ENCODE measurements at places on chromosomes 2 and 18.
A peak's percentile ranks its signal among the peaks of the same experiment; 100 is the strongest.

DNA sequence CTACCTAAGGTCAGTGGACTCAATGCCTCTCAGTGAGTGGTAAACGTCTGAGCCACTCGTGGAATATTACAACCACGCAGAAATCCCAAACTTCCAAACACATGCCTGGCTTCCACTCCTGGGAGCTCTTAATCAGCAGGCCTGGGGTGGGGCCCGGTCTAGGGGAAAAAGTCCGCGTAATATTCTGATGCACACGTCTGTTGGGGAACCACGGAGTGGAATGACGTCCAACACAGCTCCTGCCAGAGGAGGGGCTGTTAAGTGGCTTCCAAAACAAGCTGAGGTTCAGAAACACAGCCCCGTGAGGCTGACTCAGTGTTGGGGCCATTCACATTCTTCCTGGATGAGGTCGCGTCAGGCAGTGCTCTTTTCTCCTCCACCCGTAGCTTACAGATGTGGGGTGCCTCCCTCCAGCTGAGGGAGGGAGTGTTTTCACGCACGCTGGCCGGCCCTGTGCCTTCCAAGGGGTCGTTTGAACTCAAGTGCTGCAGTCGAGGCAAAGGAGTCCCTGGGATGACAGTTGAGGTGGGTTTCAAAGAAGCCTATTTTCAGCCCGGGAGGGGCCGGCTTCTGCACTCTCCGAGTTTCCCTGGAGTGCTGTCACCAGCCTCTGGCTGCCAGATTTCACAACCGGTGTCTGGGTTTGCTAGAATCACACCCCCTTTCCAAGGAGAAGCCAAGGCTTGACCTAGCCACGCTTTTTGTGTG is 73.1 kb downstream of the ACKR3 start:
- no peak for DNase-seq

- no peak for DNase-seq
Measured at GRCh38 chr18:3048121-3048520, 35.2 kb upstream of the LPIN2 start.

GRCh38 chr2:177175917-177176668 is 36.5 kb upstream of the HNRNPA3 start:
- DNase-seq, result no peak

GRCh38 chr2:136130511-136130910 is 12.6 kb upstream of the CXCR4 start:
- no peak for DNase-seq

- DNase-seq, result no peak
Measured at GRCh38 chr2:35819033-35819432, 536.5 kb upstream of the CRIM1 start.

DNA sequence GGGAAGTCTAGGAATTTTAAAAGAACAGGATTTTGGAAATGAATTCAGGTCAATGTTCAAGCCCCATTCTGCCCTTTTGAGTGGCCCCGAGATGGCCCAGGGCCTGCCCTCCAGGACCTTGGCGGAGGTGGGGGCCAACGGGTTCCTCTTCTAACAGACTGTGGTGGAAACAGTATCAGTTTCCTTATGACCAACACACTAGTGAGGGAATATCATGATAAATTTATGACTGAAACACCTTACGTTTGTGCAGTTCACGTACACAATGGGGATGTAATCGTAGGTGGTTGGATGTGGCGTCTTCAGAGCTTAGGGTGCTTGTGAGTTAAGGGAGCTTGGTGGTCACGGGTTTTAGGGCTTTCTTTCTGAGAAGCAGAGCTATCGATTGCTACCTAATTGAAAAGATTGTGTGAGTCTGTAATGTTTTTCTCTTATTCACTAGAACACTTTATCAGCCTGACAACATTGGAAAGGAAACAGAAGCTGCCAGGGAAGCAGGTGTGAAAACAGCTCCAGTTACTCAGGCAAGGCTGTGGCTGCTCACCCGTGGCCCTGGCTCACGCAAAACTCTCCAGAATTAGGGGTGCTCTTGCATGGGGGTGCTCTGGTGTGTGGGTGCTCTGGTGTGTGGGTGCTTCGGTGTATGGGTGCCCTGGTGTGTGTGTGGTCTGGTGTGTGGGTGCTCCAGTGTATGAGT is 165.3 kb downstream of the SNTG2 start:
- no peak for DNase-seq

DNA sequence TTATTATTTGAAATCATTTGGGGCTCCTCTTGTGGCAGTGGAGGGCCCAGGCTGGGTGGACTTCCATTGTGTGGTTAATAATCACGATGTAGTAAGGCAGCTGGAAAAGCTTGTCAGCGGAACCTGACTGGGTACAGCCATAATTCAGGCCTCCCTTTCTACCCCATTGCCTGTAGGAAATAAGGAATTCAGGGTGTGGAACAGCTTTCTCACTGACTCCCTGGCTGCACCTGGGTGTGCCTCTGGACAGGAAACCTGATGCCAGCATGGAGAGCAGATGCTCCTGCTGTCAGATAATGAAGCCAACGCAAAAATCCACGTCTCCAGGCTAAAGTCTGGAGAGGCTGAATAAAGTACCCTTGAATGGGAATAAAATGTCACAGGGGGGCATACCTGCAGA is 44.2 kb downstream of the LYPD6B start:
- no peak for DNase-seq

GRCh38 chr2:230685178-230685577 is 27.5 kb upstream of the CAB39 start:
- no peak for DNase-seq

DNA sequence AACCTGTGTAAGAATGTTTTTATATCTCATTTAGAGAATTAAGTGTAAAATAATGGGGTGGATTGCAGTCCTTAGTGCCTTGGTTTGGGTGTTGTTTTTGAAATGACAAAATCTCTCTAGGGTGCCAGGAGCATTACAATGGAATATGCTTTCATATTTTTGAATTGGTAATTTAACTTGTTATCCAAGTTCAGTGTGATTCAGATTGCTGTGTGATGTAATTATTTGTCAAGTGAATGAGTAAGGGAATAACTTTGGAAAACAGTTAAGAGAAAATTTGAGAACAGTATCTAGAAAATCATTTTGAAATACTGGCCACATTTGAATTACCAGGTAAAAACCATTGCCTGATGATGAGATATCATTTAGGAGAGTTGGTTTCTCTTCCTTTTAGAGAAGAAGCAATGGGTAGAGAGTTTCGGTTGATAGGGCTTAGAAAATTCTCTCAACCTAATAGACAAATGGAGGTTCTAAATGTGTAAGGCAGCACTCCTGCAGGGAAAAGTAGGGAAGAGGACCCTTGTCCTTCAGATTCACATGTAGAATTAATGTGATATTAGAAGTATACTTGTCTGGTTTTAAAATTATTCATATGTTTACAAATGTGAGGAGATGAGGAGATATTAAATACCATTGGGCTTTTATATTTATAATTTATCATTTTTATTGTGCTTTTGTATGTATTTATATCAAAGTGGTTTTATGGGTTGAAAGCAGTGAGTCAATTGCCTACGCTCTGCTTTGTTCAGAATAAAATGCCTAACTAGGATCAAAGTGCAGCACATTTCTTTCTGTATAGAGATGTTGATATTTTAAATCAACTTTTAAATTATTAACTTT is 124.8 kb downstream of the PHLPP1 start:
- no peak for DNase-seq

- DNase-seq, result no peak
Measured at GRCh38 chr2:178747767-178748166, 59.5 kb downstream of the TTN start.

GRCh38 chr2:157946919-157947557 is 70.9 kb upstream of the ACVR1 start:
- no peak for DNase-seq

DNA sequence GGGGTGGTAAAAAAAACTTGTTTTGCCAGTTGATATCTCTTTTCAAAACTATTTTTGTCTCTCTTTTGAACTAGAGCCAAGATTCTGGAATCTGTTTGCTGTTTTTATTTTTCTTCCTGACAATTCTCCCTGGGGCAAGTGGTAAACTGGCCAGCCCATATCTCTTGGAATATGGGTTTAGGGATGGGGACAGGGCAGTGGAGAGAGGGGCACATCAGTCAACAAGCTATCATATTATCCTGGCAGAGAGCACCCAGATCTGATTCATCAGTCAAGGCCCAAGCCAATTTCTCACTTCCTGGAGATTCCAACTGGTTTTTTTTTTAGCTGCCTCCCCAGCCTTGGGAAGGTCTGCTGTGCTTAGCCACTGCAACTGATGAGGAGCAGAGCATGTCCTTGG is 52.3 kb downstream of the ARHGAP28 start:
- no peak for DNase-seq

GRCh38 chr2:242057379-242058040 is 188.0 kb downstream of the RTP5 start:
- no peak for DNase-seq

- no peak for DNase-seq
Measured at GRCh38 chr2:9163306-9164111, 43.1 kb upstream of the ASAP2 start.

- DNase-seq, result no peak
Measured at GRCh38 chr2:169895294-169895985, 68.2 kb downstream of the UBR3 start.

DNA sequence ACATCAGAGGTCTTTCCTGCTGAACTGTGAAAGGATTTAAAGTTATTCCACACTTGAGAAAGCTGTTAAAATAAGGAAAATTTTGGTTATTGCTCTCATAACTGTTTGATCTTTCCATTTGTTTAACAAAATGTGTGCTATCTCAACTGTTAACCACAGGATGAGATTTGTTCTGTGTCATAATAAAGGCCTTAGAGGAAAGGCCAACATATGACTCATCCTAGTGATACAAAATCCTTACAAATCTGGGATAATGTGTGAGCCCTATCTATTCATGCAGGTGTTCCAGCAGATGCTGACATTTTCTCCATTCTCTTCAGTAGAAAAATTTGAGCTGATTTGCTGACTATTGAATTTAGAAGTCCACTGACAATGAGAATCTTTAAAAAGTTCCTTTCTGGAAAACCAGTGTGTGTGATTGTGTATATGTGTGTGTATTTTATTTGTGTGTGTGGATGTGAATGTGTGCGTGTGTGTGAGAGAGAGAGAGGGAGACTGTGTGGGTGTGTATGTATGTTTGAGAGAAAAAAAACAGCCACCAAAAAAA is 1111.9 kb upstream of the GYPC start:
- DNase-seq, result no peak

- DNase-seq, result no peak
Measured at GRCh38 chr18:33184958-33185357, 255.6 kb downstream of the CCDC178 start.

DNA sequence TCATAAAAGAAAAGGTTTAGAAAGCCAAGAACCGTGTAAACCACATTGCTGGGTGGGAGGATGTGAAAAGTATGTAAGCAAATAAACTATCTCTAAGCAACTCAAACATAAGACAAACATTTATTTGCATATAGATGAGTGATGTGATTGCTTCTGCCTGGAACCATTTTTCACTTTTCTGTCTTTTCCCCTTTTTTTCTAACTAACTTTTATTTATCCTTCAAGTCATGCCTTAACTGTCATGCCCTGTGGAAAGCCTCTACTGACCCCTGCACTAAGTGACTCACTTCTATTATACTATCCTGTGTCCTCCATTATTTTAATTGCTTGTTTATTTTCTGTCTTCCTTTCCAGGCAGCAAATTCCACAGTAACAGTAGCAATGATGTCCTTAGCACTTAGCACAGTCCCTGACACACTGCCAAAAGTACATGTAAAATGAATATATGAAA is 87.5 kb upstream of the CTAGE1 start:
- DNase-seq, result no peak

GRCh38 chr18:52337276-52337675 is 2.7 kb upstream of the DCC start:
- DNase-seq, result no peak

GRCh38 chr2:233418761-233419546 is 64.7 kb downstream of the DGKD start:
- DNase-seq, result peak; percentile 69

DNA sequence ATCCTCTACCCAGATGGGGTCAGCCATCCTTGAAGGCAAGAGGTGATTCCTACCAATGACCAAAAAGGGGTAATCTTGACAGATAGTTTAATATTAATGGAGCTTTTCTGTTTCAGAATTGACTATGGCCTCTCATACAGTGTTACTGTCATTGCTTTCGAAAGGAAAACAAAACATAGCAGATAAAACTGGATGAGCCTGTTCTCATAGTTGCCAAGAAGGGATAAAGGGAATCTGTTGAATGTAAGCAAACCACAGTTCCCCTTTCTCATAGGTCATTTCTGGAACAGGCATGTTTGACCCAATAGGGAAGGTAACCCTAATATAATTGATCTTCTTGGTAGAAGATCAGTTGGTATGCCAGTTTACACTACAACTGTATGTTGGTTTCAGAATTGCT is 1.6 kb downstream of the RAB27B start:
- no peak for DNase-seq

DNA sequence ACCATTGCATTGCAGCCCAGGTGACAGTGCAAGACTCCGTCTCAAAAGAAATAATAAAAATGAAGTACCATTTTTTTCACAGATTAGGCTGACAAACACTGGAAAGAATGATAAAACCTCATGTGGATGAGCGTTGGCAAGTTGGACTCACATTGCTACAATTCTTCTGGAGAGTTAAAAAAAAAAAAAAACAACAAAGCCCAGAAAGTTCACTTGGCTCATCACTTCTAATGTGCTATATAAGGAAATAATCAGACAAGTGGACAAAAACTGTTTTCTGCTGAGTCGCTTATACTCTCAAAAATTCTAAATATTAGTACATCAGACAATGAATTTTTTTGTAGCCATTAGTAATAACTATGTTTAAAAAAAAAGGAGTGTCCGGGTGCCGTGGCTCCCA is 38.4 kb downstream of the PKP4 start:
- no peak for DNase-seq

DNA sequence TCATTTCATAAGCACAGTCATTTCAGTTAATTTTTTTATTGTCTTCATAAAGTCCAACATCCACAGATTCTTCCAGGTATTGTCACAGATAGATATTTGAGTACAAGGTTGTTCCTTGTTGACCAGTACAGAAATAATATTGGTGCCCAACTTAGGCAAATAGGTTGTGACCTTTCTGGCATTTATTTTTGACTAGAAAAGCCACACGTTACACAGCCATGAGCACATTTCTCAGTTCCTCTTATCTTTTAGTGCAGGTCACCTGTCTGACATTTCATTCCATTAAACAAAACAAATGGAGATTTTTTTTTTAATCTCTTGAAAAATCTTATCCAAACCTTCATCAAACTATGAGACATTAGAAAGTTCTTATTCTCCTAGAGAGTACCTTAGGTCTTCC is 428.8 kb downstream of the ZNF521 start:
- DNase-seq, result no peak

Data from CD4-positive, alpha-beta T cell treated with Interleukin-17A for 1 hour (primary cell).